ENCODE measurements at places on chromosomes 1 and 21.
A peak's percentile ranks its signal among the peaks of the same experiment; 100 is the strongest.

- no peak for DNase-seq
These were observed 481 bp upstream of the SLAMF1 start for GRCh38 chr1:160647329-160647720.

- no peak for DNase-seq
These were observed 121.7 kb downstream of the SMYD2 start for GRCh38 chr1:214402613-214403083.

DNA sequence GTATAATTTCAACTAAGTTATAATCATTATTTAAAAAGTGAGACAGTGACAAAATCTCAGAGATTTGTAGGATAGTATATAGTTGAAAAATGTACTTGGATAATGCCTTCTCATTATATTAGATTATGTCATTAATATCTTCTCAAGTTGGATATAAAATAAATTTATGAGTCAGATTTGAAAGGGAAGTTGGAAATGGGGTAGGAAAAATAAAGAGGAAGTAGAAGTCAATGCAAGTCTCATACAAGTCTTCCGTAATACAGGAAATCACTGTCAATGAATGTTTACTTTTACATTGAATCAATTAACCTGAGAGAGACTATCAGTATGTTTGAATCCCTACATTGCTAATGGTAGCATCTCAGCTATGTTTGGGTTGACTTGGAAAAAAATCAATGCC is 16.2 kb upstream of the RNPC3 start:
- DNase-seq, result no peak

GRCh38 chr21:45973475-45974072 is 8.0 kb upstream of the COL6A1 start:
- peak; percentile 46 for DNase-seq

GRCh38 chr1:24364975-24365678 is 46.0 kb downstream of the GRHL3 start:
- DNase-seq, result no peak

DNA sequence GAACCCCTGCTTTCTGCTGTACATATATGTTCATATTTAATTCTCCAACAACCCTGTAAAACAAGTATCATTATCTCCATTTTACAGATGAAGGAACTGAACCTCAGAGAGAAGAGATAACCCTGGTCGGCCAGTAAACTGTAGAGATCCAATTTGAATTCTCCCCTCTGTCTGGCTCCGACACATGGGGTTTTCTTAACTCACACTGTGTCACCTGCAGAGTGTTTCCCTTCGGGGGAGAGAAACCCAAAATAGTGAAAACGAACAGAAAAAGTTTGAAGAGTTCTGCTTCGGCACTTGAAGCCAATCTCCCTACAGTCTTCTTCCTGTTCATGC is 17.4 kb upstream of the BCAR3 start:
- no peak for DNase-seq

DNA sequence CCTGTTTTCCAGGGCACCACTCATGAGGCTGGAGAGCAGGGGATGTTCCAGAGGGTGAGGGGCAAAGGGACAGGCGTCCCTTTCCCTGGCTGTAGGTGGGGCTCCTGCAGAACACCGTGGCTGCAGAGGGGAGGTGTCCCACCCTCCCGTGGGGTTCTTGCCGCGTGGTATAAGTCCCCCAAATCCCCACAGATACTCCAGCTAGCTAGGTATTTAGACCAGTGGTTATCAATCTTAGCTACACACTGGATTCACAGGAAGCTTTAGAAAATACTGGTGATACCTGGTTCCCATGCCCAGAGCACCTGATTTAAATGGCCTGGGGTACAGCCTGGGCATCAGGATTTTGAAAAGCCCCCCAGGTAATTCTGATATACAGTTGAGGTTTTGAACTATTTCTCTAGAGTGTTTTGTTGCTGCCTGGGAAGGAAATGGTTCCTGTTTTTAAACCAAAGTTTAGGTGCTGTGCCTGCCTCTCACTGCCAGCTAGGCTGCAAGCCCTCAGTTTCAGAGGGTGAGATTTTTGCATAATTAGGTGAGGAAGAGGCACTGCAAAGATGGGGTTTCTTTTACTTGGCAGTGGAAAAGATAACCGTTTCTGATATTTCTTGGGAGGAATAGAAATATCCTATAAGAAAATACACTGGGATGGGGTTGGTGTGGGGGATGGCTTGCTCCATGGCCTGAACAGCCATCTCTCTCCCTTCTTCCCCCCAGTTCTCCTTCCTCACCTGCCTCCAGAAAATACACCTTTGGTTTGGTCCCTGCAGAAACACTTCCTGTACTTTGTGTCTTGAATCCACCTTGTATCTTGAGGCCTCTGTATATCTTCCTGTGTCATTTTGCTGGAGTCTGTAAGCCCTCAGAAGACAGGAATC is 51.7 kb downstream of the RASSF5 start:
- DNase-seq, result no peak

- no peak for DNase-seq
These were observed 47.4 kb downstream of the S100B start for GRCh38 chr21:46557469-46557868.

DNA sequence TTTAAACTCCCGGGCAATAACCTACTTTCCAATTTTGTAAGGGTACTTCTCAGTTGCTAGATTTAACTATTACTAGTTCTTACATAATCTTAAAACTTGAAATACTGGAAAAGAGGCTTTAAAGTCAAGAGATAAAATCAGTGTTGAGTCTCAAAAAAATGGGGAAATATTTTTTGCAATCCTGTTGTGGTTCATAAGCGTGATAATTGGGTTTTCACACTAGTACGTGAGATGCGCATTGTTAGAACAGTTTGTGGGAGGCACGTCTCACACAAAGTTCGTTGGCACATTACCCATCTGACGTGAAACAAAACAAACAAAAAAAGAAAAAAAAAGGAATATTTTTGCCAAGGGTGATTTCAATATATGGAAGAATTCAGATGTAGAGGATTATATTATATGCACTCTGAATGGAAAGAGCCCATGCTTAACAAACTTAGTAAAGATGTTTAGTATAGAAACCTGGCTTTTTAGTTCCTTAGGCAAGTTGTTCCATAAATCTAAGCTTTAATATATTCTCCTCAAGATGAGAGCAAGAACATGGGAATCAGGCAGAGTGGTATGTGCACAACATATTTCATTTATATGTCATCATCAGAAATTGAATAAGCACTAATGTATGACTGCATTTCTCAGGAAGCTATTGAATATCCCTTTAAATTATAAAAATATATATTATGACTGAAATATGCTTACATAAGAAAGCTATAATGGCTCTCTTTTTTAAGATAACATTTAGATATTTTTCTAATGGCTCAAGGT is 73.9 kb upstream of the TNFSF4 start:
- no peak for DNase-seq

DNA sequence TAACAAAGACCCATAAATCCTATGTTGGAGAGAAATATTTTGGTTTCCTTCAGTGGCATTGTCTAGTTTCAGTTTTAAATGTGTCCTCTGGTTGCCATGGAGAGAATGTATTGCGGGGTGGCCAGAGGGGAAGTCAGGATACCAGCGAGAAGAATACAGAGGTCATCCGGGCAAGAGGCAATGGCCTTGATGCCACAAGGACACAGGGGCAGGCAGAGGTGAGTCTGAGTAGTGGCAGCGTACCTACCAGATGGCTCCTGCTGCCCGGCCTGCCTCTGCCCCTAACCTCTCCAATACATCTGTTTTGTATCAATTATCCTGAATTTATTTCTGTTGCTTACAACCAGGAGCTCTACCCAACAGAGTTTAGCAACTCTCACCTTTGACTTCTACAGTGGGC is 14.9 kb downstream of the KLHDC7A start:
- no peak for DNase-seq

DNA sequence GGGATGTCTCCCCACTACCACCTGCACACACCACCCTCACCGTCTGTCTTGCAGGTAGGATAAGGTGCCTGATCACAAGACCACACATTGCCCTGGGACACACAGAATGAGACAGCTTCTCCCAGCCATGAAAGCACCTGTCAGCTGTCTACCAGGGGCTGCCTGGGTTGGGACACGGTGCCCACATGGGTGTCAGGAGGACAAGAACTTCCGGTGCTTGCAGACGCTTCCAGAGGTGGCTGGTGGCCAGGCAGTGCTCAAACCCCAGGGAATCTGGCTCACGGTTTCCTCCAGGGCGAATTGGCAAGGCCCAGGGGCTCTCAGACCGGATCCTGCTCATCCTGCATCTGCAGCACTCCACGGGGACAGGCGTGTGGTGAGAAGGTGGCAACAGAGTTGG is 182.6 kb upstream of the ARHGEF16 start:
- DNase-seq, result no peak

DNA sequence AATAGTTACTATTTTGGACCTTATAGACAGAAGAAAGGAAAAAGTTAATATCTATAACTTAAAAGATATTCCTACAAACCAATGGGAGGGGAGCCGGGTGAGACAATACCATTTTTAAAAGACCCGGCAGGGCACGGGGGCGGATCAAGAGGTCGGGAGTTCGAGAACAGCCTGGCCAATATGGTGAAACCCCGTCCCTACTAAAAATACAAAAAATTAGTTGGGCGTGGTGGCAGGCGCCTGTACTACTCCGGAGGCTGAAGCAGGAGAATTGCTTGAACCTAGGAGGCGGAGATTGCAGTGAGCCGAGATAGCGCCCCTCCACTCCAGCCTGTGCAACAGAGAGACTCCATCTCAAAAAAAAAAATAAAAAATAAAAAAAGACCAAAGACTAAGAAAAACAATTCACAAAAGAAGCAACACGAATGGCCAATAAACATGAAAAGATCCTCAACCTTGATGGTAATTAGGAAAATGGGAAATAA is 1.2 kb upstream of the PSMB2 start:
- no peak for DNase-seq

GRCh38 chr1:182890927-182891610 is 51.9 kb downstream of the DHX9 start:
- DNase-seq, result no peak

GRCh38 chr1:36211841-36212240 is 12.4 kb upstream of the THRAP3 start:
- DNase-seq, result no peak

GRCh38 chr21:44874497-44875315 is 1.2 kb upstream of the PTTG1IP start:
- no peak for DNase-seq

GRCh38 chr1:244758708-244759107 is 76.8 kb upstream of the COX20 start:
- DNase-seq, result no peak

DNA sequence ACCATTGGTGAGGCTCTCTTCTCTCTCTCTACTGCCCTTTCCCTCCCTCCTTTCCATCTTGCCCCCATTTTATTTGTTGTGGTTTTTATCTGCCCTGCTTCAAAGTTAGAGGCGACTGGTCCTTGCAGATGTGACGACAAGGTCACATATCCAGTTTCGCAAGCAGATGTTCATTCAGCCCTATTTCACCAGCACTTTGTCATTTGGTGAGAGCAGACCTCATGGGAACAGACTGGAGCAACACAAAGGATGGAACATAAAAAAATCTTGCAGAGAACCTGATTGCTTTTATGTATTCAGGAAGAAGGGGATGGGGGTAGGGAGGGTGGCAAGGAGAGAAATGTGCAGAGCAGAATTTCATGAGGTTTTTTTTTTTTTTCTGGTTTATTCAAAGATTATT is 84.3 kb downstream of the ELAVL4 start:
- DNase-seq, result no peak

DNA sequence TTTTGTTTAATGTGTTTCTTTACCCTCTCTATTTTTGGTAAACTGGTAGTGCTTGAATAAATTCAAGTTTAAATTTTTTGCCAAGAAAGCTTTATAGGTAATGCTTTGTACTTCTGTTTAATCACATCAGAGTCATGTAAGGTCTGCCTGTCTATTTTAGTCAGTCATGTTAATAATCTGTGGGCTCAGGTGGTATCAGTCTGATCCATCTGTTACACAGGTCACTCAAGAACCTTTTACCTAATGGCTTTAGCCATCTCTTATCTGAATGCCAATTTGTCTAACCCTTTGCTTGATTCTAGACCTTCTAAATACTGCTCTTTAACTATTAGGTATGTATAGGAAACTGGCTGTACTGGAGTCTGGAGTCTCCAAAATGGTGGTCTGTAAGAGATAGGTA is 16.6 kb downstream of the MDM4 start:
- DNase-seq, result no peak

DNA sequence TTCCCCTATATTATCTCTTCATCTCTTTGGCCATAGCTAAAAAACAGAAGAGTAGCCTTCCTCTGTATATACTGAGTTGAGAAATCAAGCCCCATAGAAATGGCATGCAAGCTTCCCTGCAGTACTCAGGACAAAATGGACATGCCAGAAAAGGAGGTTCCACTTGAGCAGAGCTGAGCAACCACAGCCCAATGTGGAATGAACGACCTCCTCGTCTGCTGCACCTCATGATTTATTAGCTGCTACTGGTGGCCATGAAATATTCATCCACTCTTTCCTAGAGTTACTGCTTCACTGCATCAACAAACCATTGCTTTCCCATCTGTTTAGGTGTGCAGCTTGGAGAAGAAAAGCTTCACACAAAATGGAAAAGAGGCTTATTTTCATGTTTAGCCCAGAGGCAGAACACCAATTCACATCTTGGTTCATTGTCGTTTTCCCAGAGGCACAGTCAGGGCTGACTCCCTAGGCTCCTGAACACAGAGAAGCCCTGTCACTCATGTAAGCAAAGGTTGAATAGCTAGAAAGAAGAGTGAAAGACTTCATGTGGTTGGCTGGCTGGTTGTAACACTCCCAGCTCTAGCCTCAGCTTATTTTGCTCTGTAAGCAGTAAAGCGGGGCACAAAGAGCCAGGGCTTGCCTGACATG is 148.0 kb downstream of the TSEN15 start:
- no peak for DNase-seq

DNA sequence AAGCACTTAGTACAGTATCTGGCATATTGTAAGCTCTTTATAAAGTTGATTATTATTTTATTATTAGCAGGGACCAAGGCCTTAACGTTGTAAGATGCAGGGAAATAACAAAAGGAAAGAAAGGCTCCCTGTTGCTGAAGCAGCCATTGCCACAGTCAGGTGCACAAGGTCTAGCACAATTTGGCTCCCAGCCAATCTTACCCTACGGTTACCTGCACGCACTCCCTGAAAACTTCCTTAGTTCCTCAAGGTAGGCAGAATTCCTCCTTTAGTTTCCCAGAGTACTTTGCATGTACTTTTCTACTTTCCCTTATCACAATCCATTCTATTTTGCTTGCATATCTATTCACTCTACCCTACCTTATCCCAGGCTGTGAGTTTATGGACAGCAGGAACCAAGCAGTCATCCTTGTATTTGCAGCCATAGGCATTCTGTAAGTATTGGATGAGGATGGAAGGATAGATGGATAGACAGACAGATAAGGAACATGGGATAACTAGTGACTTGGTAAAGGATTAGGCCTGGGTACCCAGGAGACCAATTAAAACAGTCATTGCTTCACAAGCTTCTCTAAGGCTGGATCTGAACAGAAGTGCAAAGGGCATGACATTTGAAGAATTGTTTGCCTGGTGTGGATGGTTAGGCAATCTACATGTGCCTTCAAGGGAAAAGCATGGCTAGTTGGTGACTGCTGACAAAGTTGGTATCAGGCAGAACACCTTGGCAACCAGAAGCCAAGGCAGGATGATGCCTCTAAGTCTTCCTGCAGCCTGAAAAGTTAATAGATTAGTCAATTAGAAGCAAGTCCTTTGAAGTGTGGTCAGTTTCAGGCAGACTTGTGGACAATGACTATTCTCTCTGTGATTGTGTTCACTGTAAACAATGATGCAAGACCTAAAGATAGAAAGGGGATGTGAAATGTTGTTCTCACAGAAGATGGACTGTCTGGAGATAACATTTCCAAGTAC is 20.8 kb upstream of the JAK1 start:
- DNase-seq, result no peak

GRCh38 chr1:211183747-211184313 is 49.9 kb upstream of the KCNH1 start:
- no peak for DNase-seq
